ENCODE measurements at places on chromosomes 12 and 14.
A peak's percentile ranks its signal among the peaks of the same experiment; 100 is the strongest.

DNA sequence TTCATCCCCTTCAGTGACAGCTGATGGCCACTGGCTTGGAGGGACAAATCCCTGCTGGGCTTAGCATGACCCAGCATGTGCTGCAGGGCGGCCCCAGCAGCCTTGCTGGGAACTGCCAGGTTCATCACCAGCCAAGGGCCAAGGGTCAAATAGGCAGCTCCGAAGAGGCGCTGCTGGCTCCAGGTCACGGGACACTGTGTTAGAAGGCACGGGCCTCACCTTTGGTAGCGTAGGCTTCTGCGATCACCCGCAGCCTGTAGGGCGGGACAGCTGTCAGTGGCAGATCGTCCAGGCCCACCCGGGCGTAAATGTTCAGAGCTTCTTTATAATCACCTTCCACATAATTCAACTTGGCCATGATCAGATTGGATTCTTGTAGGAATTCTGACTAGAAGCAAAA is 35.7 kb downstream of the TTC7B start:
- DNase-seq, result no peak

DNA sequence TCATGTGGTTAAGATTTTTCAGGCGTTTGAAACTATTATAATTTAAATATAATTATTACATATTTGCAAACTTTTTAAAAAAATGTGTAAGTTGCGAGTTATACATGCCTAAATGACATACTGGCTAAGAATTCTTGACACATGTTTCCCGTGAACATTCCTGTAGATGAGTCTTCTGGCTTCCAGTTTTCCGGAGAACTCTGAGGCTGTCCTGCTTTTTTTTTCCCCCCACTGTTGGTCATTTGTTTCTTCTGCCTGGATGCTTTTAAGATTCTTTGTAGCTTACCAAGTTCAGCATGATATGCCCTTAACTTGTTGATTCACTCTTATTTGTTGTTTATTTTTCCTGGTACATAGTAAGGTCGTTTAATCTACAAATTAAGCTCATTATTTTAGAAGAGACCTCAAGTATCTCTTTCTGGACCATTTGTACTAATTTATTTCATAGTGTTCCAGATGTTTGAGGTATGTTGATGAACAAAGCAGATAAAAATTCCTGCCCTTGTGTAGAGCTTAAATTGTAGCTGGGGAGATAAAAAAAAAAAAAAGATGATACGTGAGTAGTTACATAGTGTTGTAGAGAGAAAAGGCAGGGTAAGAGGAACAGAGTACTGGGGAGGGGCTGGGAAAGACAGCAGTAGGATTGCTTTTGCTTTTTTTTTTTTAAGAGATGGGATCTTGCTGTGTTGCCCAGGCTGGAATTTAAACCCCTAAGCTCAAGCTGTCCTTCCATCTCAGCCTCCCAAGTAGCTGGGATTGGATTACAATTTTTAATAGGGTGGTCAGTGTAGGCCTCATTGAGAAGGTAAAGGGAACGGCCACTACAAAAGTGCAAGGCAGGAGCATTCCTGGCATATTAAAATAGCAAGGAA is 32.8 kb downstream of the ARHGAP5 start:
- DNase-seq, result no peak

- no peak for DNase-seq
These were observed 38.3 kb upstream of the MEG3 start for GRCh38 chr14:100787659-100788058.

DNA sequence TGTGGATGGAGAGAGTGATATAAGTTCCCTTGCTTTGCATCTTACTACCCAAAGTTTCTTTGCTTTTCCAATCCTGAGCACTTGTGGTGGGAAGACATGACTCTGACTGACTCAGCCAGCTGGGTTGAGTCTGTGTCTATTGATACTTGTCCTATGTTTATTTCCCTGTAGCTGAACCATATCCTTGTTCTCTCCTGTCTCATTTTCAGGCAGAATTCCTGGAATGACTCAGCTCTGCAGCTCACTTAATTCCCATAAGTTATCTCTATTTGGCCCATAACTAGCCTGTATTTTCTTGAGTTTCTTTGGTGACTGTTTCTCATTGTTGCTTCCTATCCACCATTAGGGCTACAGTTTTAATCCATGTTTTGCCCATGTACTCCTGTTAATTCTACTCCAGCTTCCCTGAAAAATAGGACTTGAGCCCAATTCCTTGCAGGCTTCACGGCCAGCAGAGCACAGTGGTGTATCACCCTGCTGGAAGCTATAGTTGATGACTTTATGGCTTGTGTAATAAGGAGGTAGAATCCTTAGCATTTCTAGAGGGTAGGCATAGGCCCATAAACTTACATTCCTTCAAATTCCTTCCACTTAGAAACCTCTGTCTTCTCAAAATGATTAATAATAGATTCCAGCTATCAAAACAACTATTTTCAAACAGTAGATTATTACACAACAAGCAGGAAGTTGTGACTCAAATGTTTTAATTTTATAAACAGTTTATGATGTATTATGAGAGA is 183.1 kb downstream of the TMTC3 start:
- no peak for DNase-seq

GRCh38 chr14:47507861-47508260 is 167.5 kb downstream of the MDGA2 start:
- no peak for DNase-seq

GRCh38 chr12:46260913-46261476 is 7.8 kb downstream of the SLC38A1 start:
- DNase-seq, result no peak

- DNase-seq, result peak; percentile 95
These were observed 10.5 kb upstream of the SLC38A2 start for GRCh38 chr12:46382964-46383653.

DNA sequence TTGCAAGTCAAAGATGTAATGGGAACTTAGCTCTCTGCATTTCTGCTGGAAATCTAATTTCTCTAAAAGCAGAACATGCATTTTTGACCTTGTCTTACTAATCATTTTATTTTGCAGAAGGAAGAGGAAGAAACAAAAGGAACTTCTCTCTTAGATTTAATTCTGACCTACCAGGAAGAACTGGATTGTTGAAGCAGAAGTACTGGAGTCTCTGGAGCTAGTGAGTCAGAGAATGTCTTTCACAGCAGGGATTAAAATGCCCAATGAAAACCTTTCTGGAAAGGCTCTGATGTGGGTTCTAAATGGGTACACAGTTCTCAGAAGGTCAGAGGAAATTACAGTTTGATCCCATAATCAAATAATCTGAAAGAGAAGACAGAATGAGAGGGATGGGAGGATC is 70.8 kb upstream of the GNG2 start:
- no peak for DNase-seq

- no peak for DNase-seq
These were observed 58.1 kb downstream of the ISCA2 start for GRCh38 chr14:74551431-74552371.

GRCh38 chr14:70317969-70318634 is 41.4 kb downstream of the COX16 start:
- peak; percentile 65 for DNase-seq

- DNase-seq, result no peak
These were observed 103.8 kb upstream of the FKBP4 start for GRCh38 chr12:2691006-2691344.

GRCh38 chr14:33045760-33046159 is 107.1 kb downstream of the NPAS3 start:
- DNase-seq, result no peak

DNA sequence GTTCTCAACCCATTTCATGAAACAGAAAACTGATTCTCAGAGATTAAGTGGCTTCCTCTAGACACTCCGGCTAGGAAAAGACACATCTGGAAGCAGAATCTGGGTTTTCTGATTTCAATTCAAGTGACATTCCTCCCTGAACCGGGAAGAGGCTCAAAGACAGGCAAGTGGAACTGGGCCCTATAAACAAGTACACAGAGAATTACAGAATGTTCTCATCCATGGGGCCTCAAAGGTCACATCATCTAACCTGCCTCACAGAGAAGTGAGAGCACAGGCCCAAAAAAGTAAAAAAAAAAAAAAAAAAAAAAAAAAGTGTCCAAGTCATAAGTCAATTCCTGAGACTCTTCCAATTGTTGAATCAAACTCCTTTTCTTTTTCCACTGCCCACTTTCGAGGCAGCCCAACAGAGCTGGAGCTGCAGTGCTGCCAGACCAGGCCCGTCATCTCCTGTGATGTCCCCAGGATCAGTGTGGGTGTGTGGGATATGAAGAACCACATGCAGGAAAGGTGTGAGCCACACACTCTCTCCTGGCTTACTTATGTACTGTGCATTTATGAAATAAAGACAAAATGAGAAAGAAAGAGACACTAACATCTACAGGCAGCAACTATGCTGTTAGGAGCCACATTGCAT is 2.8 kb upstream of the KRT1 start:
- DNase-seq, result no peak

DNA sequence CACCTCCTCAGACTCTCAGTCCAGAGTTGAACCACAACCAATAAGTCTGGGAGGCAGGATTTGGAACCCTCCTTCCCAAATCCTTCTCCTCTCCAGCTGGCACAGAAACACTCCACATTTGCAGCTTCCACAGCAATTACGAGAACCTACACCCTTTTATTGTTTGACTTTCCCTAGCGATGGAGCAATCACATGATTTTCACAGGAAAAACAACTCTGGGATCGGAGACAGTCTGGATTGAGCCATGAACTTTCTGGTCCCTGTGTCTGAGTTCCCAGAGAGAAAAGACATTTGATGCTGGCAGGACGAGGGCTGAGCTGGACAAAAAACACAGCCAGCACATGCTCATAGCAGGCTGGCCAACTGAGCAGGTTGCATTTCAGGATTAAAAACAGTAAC is 49.0 kb upstream of the STON2 start:
- no peak for DNase-seq

DNA sequence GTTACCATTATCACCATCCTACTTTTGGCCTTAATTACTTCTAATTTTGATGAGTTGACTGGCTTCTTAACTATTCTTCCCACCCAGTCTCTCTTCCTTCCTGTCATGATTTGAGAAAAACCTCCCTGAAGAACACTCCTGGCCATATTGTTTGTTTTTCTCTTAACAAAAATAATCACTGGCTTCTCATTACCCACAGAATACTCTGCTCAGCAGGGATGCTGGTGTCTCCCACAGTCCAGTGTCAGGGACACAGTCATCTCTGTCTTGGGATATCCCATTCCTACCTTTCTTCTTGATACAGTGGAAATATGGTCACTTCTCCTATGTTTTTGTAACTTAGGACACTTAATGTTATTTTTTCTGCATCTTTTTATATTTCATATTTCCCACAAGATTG is 103.7 kb downstream of the SRGAP1 start:
- DNase-seq, result no peak

DNA sequence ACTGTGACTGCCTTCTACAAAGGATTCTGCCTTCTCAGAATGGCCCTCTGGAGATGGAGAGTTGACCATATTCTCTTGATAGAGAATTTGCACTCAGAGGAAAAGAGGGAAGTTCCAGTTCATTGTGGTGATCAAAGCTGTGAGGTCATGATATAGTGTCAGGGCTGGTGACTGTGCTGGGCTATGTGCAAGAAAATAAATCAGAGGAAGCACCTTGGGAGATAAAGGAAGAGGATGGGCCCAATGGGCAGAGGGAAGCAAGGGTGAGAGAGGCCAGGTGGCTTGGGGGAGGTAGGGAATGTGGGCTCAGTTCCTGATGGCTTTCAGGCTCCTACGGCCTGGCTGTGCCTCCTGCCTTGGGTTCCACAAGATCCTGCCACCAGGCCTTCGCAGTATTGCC is 145.8 kb downstream of the SLC8A3 start:
- no peak for DNase-seq

DNA sequence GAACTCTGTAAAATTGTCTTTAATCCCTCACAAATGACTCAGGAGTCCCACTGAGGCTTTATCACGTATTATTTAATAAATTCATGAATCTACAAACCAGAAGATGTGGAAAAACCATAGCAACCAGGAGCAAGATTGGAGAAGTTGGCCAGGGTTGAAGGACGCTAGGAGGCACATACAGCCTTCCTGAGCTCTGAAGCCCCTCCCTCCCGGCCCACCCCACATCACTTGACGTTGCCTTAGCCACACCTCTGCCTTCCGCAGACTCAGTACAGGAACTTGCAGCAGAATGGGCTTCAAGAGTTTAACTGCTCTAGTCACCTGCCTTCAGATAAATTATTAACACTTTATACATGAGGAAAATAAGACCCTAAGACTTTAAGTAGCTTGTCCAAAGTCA is 33.9 kb downstream of the SLC35F4 start:
- DNase-seq, result no peak

DNA sequence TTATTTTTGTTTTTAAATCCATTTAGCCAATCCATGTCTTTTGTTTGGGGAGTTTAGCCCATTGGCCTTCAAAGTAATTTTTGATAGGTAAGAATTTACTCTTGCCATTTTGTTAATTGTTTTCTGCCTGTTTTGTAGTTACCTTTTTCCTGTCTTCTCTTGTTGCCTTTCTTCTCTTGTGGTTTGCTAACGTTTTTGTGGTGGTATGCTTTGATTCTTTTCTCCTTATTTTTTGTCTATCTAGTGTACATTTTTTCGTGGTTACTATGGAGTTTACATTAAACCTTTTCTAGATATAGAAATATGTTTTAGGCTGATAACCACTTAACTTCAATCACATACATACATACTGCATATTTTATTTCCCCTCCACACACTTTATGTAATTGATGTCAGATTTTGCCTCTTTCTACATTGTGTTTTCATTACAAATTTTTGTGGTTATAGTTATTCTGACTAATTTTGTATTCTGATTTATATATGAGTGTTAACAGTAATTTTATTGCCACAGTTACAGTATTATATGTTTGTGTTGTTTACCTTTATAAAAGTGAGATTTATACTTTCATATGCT is 19.2 kb upstream of the PPP1R12A start:
- no peak for DNase-seq
